ENCODE measurements at places on chromosomes 11 and 22. TPM values are rescaled to one million over a fixed set of nuclear protein-coding genes. Genes with fewer than 3 reads are reported as not detected.

- DNase-seq, result peak; percentile 41
These were observed 96.6 kb upstream of the POU2AF2 start for GRCh38 chr11:111148953-111149352.

DNA sequence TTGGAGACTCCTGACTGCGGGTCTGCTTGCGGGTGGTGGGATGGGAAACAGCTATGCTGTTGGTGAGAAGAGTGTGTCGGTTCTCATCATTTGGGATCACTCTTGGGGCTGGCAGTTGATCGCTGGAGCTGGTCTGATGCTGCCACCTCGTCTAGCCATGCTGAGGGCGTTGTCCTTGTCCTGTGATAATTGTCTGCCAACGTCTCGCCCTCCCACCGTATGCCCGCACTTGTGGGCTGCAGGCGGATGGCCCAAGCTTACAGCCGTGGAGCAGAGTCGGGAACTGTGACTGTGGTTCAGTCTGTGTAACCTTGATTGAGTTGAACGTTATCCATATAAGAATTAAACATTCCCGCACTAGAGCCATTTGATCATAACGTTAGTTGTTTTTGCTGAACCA lies 204.4 kb downstream of the TBC1D22A start:
- no peak for DNase-seq

- no peak for DNase-seq
These were observed 44.4 kb upstream of the PPP6R3 start for GRCh38 chr11:68416070-68416578.

- peak; percentile 60 for DNase-seq
These were observed 63.4 kb downstream of the RCN1 start for GRCh38 chr11:32154275-32154674.

DNA sequence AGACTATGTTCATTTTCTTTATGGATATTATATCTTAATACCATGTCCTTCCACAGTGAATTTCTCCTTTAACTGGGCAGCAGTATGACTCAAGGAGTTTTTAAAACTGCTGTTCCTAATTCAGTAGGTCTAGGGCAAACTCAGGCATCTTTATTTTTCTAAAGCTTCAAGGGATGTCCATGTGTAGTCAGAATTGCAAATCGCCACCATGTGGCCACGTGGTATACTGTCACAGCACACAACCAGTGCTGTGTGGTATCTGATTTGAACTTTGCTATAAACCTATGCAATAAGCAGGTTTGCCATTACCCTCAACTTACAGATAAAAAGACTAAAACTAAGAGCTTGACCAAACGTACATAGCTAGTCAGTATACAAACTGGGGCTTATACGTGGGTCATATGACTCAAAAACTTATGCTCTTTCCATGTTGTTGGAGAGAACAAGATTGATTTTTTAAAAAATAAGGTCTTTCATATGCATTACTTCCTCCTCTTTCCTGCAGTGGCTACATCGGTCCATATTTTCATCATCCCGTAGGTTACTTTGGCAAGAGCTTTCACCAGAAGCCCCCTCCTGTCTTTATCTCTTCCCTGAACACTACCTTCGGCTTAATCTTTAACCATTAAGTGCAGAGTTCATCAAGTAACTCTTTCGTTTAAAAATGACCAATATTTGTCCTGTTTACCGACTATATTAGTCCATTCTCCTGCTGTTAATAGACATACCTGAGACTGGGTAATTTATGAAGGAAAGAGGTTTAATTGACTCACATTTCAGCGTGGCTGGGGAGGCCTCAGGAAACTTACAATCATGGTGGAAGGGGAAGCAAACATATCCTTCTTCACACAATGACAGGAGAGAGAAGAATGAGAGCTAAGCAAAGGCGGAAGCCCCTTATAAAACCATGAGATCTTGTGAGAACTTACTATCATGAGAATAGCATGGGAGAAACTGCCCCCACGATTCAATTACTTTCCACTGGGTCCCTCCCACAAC lies 8.0 kb upstream of the HTATIP2 start:
- peak; percentile 48 for DNase-seq

GRCh38 chr11:102485095-102485722 lies 32.6 kb upstream of the TMEM123 start:
- peak; percentile 54 for DNase-seq

DNA sequence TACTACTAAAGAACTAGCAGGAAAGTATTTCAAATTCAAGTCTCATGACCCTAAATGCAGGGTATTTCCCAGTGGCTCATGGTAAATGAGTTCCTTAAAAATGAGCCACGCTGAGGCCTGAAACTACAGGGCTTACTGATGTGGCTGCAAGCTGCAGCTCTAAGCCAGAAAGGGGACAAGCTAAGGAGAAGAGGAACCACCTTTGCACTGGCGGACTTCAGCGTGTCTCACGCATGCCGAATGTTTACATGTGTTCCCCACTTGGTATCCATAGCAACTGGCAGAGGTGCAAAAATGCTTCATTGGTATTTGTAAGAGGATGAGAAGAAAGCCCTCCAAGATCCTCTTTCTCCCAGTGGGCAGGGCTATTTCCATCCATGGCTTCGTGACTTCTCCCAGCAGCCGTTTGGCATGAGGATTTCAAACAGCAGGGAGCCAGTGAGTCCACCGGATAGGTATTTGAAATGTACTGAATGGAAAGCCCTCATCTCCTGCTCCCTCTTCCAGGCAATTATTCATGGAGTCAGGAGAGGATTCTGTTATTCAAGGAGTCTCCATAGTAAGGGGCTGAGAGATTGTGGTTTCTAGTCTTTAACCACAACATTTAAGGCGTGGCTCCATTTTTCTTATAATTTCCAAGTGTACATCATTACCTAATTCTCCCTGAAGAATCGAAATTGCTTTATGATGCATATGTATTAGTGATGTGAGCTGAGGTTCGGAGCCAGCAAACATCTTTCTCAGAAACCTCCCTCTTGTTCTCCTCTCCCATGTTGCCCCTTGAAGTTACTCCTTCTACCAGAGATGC lies 55.3 kb upstream of the CD44 start:
- peak; percentile 88 for DNase-seq

DNA sequence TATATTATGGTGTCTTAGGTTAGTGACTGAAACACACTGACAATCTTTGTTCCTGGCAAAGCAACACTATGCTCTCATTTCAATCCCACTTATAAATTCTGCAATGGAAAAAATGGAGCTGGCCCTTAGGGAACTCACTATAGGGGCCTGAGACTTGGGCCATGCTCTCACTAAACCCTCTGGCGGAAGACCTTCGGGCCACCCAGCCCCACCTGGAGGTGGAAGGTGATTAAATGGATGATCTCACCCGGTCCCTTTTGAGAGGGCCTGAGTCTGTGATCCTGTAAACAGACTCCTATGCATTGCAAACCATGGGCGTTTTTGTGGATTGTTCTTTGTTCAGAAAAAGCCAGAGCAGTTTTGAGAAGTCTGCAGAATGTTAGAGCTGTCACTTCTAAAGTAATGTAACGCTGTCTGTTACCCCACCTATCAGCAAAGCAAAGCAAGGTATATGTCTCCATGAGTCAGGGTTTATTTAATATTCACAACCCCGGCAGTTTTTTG lies 17.0 kb upstream of the CDON start:
- no peak for DNase-seq

GRCh38 chr11:122516686-122517085 lies 138.8 kb upstream of the UBASH3B start:
- DNase-seq, result no peak

DNA sequence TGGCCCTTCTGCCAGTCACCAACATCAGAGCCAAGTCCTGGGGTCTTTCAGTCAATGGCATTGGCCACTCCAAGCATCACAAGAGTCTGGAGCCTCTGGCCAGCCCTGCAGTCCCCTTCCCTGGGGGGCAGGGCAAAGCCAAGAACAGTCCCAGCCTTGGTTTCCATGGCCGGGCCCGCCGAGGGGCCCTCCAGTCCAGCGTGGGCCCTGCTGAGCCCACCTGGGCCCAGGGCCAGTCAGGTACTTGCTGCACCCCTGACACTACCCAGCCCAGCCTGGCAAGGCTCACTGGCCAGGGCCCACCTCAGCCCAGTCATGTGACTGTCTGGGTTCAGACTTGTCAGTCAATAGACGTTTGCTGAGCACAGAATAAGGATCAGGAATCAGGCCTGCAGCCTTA lies 10.8 kb downstream of the TMEM258 start:
- no peak for DNase-seq

GRCh38 chr11:47967577-47968525 lies 12.5 kb upstream of the PTPRJ start:
- no peak for DNase-seq

- no peak for DNase-seq
These were observed 16.5 kb downstream of the MIF start for GRCh38 chr22:23910496-23911190.

DNA sequence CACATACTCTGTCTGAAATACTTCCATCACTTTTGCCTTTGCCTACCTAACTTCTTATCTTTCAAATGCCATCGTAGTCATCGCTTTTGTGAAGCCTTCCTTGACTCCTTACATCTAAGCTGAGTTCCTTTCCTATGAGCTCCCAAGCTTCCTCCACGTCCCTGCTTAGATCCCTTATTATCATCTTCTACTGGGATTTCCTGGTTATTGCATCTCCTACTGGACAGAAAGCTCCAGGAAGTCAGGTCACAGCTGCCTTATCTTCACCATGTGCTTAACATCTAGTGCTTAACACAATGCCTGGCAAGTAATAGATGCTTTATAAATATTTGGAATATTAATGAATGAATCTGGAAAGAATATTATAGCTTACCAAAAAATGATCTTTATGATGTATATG lies 5.9 kb downstream of the YPEL4 start:
- peak; percentile 38 for DNase-seq

DNA sequence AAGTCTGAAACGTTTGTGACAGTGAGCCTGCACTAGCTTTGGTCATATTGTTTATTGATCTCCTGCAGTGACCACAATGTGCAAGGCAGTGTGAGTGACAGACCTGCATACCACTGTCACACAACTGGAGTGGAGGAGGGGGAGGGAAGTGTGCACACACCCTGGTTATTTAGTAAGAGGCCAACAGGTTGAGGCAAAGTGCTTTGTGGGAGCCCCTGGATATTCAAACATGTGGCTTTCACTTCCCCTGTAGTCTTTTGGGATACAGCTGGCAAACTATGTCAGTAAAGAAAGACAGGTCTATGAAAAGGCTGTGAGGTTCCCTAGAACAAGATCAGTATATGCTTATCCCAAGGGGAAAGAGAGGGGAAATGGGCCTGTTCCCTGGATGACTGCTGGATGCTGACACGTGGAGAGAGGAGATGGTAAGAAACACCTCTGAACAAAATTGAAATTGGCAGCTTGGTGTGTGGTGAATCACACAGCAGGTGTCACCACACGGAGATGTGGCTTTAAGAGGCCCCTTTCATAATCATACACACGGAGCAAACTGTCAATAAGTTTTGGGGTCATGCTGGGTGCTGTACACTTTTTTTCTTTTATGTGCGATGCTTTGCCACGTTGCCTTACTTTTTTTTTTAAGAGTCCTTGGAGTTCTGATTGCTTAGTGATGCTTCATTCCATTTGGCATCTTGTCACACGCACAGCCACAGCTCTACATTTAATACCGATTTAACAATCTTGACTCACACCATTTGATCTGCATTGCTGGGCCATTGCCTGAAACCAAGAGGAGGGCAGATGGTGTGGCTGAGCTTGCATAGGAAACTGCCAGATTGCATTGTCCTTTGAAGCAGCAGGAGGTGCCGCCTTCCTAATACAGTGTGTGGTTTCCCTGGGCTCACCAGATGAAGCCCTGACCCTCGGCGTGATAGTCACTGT lies 11.3 kb downstream of the OSBP2 start:
- no peak for DNase-seq

- DNase-seq, result no peak
These were observed 74.1 kb downstream of the CYB5R2 start for GRCh38 chr11:7599209-7599608.

- no peak for DNase-seq
These were observed at the start of gene SLN for GRCh38 chr11:107711861-107712755. Gene SLN, minus strand, starts transcription at chr11:107712056.

DNA sequence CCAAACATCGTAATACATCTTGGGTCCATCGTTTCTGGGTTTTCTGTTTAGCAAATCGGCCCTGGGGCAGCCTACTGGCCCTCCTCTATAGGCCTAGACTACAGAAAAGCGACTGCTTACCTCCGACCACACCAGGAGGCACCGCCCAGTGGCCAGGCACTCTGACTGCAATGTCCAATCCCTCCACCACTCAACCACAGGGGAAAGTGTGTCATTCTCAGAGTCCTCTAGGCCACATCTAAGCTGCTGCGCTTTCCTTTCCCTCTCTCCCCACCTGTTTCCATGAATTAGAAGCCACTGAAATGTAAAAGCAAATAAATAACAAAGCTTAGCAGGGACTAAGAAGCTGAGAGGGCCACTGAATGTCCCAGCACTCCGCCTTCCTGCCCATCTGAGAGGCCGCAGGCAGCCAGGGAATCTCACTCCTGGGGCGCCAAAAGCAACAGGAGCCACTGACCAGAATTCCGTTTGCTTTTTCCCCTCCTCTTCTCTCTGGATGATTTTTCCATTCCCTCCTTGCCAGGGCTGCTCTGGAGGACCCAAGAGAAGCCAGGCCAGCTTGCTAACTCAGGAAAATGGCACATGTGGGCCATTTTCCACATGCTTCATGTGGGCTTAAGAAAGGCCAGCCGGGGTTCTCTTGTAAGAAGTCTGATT lies 50.1 kb upstream of the FLI1 start:
- DNase-seq, result no peak

- no peak for DNase-seq
These were observed 472.2 kb upstream of the ANO3 start for GRCh38 chr11:25859776-25860175.

DNA sequence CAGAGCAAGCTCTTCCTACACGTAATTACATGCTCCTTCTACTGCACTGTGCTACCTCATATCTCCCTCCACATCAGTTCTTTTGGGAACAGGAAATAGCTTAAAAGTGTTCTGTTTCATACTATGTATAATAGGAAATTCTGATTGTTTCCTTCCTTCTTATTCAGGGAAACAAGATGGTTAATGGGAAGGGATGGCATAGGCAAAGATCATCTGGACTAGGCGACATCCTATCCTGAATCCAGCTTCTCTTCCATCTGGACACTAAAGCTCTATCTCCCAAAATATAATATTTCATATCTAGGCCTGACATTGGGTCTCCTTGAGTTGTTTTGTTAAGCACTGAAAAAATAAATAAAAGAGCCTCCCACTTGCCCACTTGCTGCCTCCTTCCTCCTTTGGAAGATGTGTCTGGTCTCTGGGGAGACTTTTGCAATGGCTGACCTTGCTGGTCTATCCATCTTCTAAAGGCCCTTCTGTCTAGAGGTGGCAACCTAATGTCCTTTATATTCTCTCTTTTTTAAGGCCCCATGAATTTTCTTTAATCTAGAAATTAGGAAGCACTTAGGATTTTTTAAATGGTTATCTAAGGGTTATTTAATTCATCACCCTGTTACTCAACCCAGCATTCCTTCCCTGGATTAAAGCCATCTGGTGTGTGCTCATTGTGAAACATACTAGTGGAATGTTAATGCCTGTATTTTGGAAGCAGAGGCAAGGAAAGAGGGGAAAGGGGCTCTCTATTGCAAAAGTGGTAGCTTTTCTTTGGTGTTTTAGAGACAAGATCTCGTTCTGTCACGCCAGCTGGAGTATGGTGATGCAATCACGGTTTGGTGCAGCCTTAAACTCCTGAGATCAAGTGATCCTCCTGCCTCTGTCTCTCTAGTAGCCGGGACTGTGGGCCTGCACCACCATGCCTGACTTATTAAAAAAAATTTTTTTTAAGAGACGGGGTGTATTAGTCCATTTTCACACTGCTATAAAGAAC lies 20.6 kb downstream of the CLMP start:
- peak; percentile 100 for DNase-seq

KRTAP5-2 gene
- not detected for total RNA-seq

FAM180B gene
- not detected for total RNA-seq

ACCSL gene
- total RNA-seq, result not detected

NTM gene
- 7.3 TPM for total RNA-seq

OR4A16 gene
- total RNA-seq, result not detected

CALCA gene
- not detected for total RNA-seq

Data from fibroblast of villous mesenchyme (primary cell).